ENCODE measurements at places on chromosomes 6 and 20. TPM values are rescaled to one million over a fixed set of nuclear protein-coding genes. Genes with fewer than 3 reads are reported as not detected.

Gene C6orf141
- 0.77 TPM for total RNA-seq

Gene CGA
- total RNA-seq = not detected

Gene TAGAP
- total RNA-seq = not detected

Gene SIRPA
- 25.1 TPM for total RNA-seq

Gene GRM1
- total RNA-seq = 0.17 TPM

Gene THBS2
- 269 TPM for total RNA-seq

Gene ASXL1
- 29.3 TPM for total RNA-seq

Gene EPM2A
- 10.0 TPM for total RNA-seq

Gene EPPIN
- not detected for total RNA-seq

Gene PLCB4
- total RNA-seq = 13.7 TPM

Gene OTOR
- total RNA-seq = not detected

Gene MARCKS
- 81.7 TPM for total RNA-seq

Gene TRDN
- not detected for total RNA-seq

Gene TMEM244
- not detected for total RNA-seq

Gene MYH7B
- 0.26 TPM for total RNA-seq

Gene LBP
- total RNA-seq = under 0.01 TPM

Gene STK38
- 26.9 TPM for total RNA-seq

Gene BMP6
- total RNA-seq = under 0.01 TPM

Gene ADTRP
- total RNA-seq = 1.3 TPM

Gene NINL
- total RNA-seq = 16.3 TPM

Gene LPA
- total RNA-seq = not detected

Gene RAD21L1
- not detected for total RNA-seq

Gene SCUBE3
- total RNA-seq = under 0.01 TPM

Gene DEFB132
- not detected for total RNA-seq

Gene CRISP3
- not detected for total RNA-seq

Gene SYCP2L
- under 0.01 TPM for total RNA-seq

Gene DYNLT2
- total RNA-seq = 1.0 TPM

Gene FAM217A
- total RNA-seq = not detected

Gene FAM162B
- 13.1 TPM for total RNA-seq

Gene CFAP206
- 0.26 TPM for total RNA-seq

Gene KCNK16
- not detected for total RNA-seq

Gene ZNF831
- total RNA-seq = not detected

Gene SCRT2
- total RNA-seq = not detected

Gene C20orf202
- under 0.01 TPM for total RNA-seq

Gene MEI4
- not detected for total RNA-seq

Gene HLA-A
- 280 TPM for total RNA-seq
